H7 (cell line): ENCODE measurements at places on chromosomes 4 and X.

GRCh38 chr4:77437079-77437478 lies 168.5 kb upstream of the CXCL13 start:
- DNase-seq, result no peak

DNA sequence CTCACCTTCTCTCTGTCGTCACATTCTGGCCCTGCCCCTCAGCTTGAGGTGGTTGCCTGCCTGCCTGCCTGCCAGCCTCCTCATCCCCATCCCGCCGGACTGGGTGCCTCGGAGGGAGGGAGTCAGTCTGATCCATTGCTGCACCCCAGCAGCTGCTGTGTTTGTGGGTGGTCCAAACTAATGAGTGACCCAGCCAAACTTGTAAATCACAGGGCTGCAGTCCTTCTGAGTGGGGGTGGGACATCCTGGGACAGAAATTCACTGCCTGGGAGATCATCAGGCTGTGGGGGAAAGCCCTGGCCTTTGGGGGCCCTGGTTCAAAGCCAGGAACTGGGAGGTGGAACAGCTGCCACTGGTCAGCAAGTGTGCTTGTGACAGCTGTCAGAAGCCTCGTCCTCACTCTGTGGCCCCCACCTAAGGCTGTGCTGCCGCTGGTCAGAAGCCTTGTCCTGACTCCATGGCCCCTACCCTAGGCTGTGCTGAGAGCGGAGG lies 5.6 kb downstream of the GPR78 start:
- DNase-seq, result peak; percentile 46

DNA sequence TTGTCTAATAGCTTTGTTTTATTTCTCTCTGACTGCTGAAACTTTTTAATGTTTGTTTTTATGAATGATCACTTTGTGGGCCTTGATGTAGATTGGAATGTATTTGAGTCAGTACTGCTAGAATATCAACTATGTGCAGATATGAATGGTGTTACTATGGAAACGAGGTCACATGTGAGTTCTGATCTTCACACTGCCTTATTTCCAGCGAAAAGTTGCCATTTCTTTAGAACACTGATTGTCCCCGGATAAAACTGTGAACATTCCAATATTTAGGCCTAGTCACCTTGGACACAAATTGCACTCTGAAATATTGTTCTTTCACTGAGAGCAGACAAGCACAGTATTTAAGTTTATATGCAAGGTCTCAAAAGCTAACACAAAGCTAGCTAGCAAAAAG lies 27.2 kb upstream of the MAGED1 start:
- DNase-seq, result no peak

DNA sequence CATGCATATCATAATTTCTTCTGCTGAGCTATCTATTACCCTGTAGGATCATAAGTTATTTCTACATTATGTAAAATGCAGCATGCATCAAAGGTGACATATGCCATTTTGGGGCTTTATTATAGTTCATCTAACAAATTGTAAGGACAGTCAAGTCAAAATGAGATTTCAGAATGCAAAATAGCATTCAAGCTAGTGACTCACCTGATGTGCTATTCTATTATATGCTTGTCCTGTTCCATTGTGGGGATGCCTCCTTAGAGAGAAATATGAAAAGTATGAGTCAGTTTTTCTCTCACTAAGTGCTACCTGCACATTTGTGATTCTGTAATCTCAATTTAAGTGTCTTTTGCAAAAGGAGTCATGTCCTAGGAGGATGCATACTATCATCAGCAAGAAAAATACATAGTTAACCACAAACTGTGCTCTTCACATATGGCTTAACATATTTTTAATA lies 647.0 kb upstream of the PCDH10 start:
- DNase-seq, result no peak
